ENCODE measurements at places on chromosomes 11 and 22. TPM values are rescaled to one million over a fixed set of nuclear protein-coding genes. Genes with fewer than 3 reads are reported as not detected.
A peak's percentile ranks its signal among the peaks of the same experiment; 100 is the strongest.

- H3K27me3 ChIP-seq = no peaks in the 10 kb centered on the region
- H3K4me3 ChIP-seq = no peak within 1 kb of the TSS
- no peaks in the 10 kb centered on the region for H3K36me3 ChIP-seq
Measured at GRCh38 chr11:1997755-1998154, at the start of gene H19. Gene H19, minus strand, starts transcription at chr11:1997842.

- H3K36me3 ChIP-seq = no peaks in the 10 kb centered on the region
- peak; percentile 79 for DNase-seq
- H3K27me3 ChIP-seq = peaks cover 4% of the 10 kb centered on the region
- peak overlapping the region; percentile 74 for H3K27ac ChIP-seq
- H3K4me3 ChIP-seq = peak overlapping the region; percentile 48
- peaks cover 22% of the 10 kb centered on the region for H3K4me1 ChIP-seq
Measured at GRCh38 chr11:66289548-66290329, 796 bp upstream of the YIF1A start.

- H3K27me3 ChIP-seq = no peaks in the 10 kb centered on the region
- H3K4me3 ChIP-seq = no peak overlapping the region
- H3K4me1 ChIP-seq = no peaks in the 10 kb centered on the region
- H3K27ac ChIP-seq = no peak overlapping the region
- no peaks in the 10 kb centered on the region for H3K36me3 ChIP-seq
Measured at GRCh38 chr11:32885556-32885955, 7.1 kb upstream of the QSER1 start.

DNA sequence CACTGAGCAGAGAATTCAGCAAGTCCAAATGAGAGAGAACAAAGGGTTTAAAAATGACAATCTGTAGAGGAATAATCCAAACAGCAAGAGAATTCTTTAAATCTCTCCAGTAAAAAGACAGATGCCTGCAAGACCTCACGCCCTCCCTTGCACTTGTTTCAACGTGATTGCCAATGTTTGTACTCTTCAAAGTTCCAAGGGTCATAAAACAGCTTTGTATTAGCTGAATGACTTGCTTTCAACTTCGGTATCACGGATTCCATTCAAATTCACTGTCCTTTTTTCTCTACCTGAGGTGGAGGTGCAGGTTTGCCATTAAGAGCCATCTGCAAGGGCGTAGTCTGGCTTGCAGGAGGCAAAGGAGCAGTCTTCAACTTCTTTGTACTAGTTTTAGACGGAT lies 41.1 kb upstream of the CHRNA10 start:
- H3K27me3 ChIP-seq = no peaks in the 10 kb centered on the region
- no peak overlapping the region for H3K4me3 ChIP-seq
- peaks cover 37% of the 10 kb centered on the region for H3K36me3 ChIP-seq
- peaks cover 9% of the 10 kb centered on the region for H3K4me1 ChIP-seq
- no peak overlapping the region for H3K27ac ChIP-seq
- DNase-seq = no peak

GRCh38 chr22:30266445-30267381 lies at the start of gene OSM:
Gene OSM, minus strand, starts transcription at chr22:30266851. Its CDS starts 52 bp downstream, at chr22:30266799.
- H3K27ac ChIP-seq = no peak within 1 kb of the TSS
- H3K4me1 ChIP-seq = peaks cover 4% of the 10 kb centered on the region
- no peak within 1 kb of the TSS for H3K4me3 ChIP-seq
- no peak for DNase-seq
- no peaks in the 10 kb centered on the region for H3K36me3 ChIP-seq

DNA sequence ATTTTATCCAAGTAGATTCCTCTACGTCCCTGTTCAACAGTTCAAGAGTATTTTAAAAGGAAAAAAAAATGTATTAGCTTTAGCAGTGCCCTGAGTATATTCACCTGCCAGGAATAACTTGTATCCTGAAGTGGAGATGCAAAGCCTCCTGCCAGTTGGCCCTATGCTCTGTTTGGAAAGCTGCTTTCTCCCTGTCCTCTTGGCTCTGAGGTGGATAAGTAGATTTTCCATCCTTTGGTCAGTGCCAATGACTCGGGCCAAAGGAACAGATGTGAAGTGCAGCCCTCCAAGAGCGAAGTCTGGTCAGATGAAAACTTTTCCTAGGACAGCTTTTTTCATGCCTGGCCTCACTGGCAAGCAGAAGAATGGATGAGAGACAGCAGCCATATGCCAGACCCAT lies 839.9 kb upstream of the TENM4 start:
- H3K4me1 ChIP-seq = no peaks in the 10 kb centered on the region
- peak; percentile 4 for DNase-seq
- H3K27ac ChIP-seq = no peak overlapping the region
- no peak overlapping the region for H3K4me3 ChIP-seq
- no peaks in the 10 kb centered on the region for H3K36me3 ChIP-seq

GRCh38 chr11:70755410-70756158 lies 357.3 kb downstream of the CTTN start:
- no peak overlapping the region for H3K4me3 ChIP-seq
- no peaks in the 10 kb centered on the region for H3K36me3 ChIP-seq
- H3K27me3 ChIP-seq = no peaks in the 10 kb centered on the region
- H3K4me1 ChIP-seq = no peaks in the 10 kb centered on the region

- H3K4me1 ChIP-seq = peaks cover 31% of the 10 kb centered on the region
- H3K36me3 ChIP-seq = peaks cover 9% of the 10 kb centered on the region
- no peaks in the 10 kb centered on the region for H3K27me3 ChIP-seq
- no peak overlapping the region for H3K4me3 ChIP-seq
- DNase-seq = no peak
Measured at GRCh38 chr11:68032997-68033707, 2.7 kb downstream of the NDUFS8 start.

DNA sequence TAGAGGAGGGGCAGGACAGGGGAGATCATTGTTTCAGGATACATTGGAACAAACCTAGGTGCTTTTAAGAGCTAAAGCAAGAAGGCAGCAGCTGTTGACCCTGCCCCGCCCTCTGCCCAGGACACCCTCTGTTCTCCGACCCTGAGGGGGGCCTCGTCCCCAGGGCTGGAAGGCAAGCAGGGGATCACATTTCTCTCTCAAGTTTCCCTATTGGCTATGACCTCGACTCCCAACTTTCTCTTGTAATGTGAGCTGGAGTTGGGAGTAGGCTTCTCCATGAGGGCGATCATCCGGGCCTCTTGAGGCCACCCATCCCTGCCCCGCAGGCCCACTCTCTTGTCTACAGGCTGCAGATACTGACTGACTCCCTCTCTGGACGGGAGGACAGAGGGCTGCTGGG lies 37.7 kb downstream of the DSCAML1 start:
- H3K4me1 ChIP-seq = no peaks in the 10 kb centered on the region
- no peaks in the 10 kb centered on the region for H3K27me3 ChIP-seq
- H3K36me3 ChIP-seq = no peaks in the 10 kb centered on the region
- no peak for DNase-seq
- H3K27ac ChIP-seq = no peak overlapping the region

- no peaks in the 10 kb centered on the region for H3K4me1 ChIP-seq
- H3K27me3 ChIP-seq = no peaks in the 10 kb centered on the region
- H3K4me3 ChIP-seq = no peak overlapping the region
- H3K36me3 ChIP-seq = no peaks in the 10 kb centered on the region
- DNase-seq = no peak
Measured at GRCh38 chr11:6825231-6825744, 20.2 kb upstream of the OR10A5 start.

DNA sequence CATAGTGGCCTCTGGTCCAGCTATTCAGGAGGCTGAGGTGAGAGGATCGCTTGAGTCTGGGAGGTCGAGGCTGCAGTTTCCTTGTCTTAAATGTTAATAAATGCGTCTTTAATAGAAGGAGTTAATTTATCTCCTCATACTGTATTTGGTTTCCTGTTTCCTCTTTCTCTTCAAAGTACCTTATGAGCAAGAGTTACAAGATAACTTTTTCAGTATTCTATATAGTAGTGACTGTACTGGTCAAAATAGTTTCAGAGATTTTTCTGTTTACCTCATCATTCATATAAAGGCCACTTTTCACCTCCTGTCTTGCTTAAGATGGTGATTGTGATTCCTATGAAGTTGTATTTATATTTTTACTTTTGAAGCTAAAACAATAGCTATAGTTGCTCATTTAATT lies 50.9 kb downstream of the MCAM start:
- DNase-seq = no peak
- H3K36me3 ChIP-seq = no peaks in the 10 kb centered on the region
- H3K4me1 ChIP-seq = peaks cover 7% of the 10 kb centered on the region
- no peak overlapping the region for H3K27ac ChIP-seq
- no peaks in the 10 kb centered on the region for H3K27me3 ChIP-seq

GRCh38 chr11:130308059-130308458 lies 6.7 kb downstream of the ZBTB44 start:
- no peaks in the 10 kb centered on the region for H3K36me3 ChIP-seq
- DNase-seq = no peak
- no peak overlapping the region for H3K27ac ChIP-seq
- peaks cover 37% of the 10 kb centered on the region for H3K4me1 ChIP-seq
- H3K4me3 ChIP-seq = no peak overlapping the region

- H3K4me1 ChIP-seq = no peaks in the 10 kb centered on the region
- no peak overlapping the region for H3K4me3 ChIP-seq
- no peaks in the 10 kb centered on the region for H3K27me3 ChIP-seq
Measured at GRCh38 chr11:116412118-116412889, 360.5 kb downstream of the BUD13 start.

DNA sequence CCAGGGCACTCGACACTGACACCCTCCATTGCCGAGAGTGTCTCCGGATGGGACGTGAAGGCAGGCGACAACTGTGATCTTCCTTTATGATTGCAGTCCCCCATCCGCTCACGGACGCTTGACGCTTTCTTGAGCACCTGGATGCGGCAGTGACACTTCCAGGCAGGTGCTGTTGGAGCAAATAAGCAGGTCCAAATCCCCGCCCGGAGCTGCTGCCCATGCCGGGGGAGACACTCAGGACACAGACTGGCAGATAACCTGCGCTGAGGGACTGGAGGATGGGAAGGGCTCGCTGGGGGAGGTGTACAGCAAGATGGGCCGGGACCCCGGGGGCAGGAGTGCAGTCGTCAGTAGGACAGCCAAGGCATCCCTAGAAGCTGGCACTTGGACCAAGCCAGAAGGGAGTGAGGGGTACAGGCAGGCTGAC lies 1403.5 kb downstream of the BRD1 start:
- no peak overlapping the region for H3K4me3 ChIP-seq
- H3K36me3 ChIP-seq = no peaks in the 10 kb centered on the region
- H3K27ac ChIP-seq = no peak overlapping the region
- no peak for DNase-seq
- no peaks in the 10 kb centered on the region for H3K27me3 ChIP-seq

DNA sequence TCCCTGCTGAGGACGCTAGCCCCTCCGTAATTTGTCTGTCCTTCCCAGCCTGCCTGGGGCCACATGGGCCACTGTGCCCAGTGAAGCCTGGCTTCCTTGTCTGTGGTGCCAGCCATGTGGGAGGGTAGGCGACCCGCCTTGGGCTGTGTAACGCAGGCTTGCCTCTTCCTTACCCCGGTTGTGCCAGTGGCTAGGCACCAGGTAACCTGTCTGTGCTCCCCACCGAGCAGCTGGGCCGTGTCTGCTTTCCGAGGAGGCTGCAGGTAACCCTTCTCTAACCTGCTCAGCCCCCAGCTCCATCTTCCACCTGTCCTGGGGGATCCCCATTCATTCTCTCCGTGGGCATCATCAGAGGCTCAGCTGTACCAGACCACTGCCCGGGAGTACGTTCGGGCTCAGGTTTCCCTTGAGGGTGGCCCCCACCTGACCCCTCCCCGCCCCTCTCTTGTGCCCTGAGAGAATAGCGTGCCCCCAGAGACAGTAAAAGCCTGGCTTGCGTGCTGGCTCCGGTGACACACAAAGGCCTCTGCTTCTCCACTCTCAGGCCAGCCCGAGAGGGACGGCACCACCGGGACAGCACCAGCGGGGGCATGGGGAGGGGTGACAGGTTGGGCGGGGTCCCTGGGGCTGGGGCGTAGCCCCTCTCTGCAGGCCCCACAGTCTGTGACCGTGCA lies 79.1 kb downstream of the CDKN1C start:
- no peak overlapping the region for H3K27ac ChIP-seq
- peaks cover 18% of the 10 kb centered on the region for H3K4me1 ChIP-seq
- no peaks in the 10 kb centered on the region for H3K36me3 ChIP-seq
- peak; percentile 16 for DNase-seq
- H3K4me3 ChIP-seq = no peak overlapping the region
- no peaks in the 10 kb centered on the region for H3K27me3 ChIP-seq

DNA sequence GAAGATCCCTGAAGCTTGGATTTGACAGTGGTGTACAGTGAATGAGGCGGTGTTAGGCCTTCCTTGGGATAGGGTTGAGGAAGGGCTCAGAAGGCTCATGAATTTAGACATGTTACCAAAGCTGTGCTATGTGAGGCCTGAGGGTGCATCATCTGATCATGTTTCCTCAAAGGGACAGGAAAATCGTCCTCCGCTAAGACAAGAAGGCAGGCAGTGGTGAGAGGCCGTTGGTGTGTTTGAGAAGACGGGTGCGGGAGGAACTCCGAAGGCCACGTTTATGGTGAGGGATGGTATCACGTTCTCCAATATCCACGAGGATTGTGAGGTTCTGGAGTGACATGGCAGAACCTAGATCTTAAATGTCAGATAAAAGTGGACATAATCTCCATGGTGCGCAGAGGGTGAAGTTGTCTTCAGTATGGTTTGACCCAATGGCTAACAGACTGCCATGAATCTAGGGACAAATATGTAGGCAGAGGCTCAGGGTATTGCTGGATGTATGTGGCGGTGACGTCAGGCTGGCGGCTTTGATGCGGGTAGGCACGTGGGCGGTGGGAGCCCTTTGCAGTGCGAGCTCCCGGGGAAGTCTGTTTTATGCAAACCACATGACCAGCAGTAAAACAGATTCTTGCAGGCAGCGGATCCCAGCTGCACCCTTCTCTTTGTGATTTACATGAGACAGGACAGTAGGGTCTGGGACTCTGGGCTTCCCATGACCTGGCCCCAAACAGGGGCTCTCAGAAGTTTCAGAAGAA lies 242.3 kb upstream of the B3GAT1 start:
- H3K4me3 ChIP-seq = no peak overlapping the region
- DNase-seq = no peak
- H3K27ac ChIP-seq = no peak overlapping the region
- no peaks in the 10 kb centered on the region for H3K4me1 ChIP-seq

- H3K4me1 ChIP-seq = peaks cover under 1% of the 10 kb centered on the region
- no peaks in the 10 kb centered on the region for H3K36me3 ChIP-seq
- no peak overlapping the region for H3K4me3 ChIP-seq
- no peaks in the 10 kb centered on the region for H3K27me3 ChIP-seq
- no peak for DNase-seq
Measured at GRCh38 chr11:134543241-134543640, 131.2 kb upstream of the B3GAT1 start.

The MIAT gene
- total RNA-seq = 1.2 TPM

The GLYATL1 gene
- total RNA-seq = not detected

The OVOL1 gene
- 6.6 TPM for total RNA-seq

The OSM gene
- 0.40 TPM for total RNA-seq

The MEI1 gene
- 0.39 TPM for total RNA-seq

The OR52N4 gene
- not detected for total RNA-seq

The OR10D3 gene
- not detected for total RNA-seq

The AMOTL1 gene
- 34.1 TPM for total RNA-seq

Data from thyroid gland (tissue), 4 donors.